Effector CD4-positive, alpha-beta T cell (primary cell): ENCODE measurements at places on chromosomes 16 and 17.
A peak's percentile ranks its signal among the peaks of the same experiment; 100 is the strongest.

DNA sequence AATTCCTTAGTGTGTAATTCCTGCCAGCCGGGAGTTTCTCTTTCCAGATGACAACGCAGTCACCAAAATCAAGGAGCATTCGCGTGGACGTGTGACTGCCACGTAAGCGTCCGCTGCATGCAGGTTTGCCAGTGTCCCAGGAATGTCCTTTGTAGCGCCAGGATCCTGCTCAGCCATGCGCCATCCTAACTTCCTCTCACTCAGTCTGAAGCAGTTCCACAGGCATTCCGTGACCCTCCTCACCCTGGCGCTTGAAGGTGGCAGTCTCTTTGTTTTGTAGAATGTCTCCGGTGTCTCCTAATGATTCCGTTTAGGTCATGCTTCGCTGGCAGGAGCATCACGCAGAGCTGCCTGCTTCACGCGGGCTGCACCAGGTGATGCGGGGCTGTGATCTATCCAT, 88.6 kb downstream of the RPTOR start:
- no peak for DNase-seq

DNA sequence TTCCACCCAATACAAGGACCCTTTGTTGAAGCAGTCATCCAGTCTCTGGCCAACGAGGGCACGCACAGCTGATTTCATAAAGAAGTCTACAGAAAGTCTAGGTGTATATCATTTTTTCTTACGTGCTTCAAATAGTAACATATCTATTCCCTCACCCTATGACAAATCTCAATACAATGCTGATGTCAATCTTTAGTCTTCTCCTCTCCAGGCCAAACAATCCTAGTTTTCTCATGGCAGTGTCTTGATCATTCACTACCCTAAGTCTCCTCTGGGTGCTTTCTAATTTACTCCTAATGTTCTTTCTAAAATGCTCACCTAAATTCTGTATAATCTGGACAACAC, 92.6 kb downstream of the CACNG1 start:
- DNase-seq = no peak

GRCh38 chr17:60386147-60387058, 5.5 kb downstream of the USP32 start:
- DNase-seq = no peak

- no peak for DNase-seq
Observed at GRCh38 chr17:21176773-21177395, 37.1 kb downstream of the TMEM11 start.

- DNase-seq = no peak
Observed at GRCh38 chr17:17793378-17794214, 43.2 kb downstream of the SREBF1 start.

DNA sequence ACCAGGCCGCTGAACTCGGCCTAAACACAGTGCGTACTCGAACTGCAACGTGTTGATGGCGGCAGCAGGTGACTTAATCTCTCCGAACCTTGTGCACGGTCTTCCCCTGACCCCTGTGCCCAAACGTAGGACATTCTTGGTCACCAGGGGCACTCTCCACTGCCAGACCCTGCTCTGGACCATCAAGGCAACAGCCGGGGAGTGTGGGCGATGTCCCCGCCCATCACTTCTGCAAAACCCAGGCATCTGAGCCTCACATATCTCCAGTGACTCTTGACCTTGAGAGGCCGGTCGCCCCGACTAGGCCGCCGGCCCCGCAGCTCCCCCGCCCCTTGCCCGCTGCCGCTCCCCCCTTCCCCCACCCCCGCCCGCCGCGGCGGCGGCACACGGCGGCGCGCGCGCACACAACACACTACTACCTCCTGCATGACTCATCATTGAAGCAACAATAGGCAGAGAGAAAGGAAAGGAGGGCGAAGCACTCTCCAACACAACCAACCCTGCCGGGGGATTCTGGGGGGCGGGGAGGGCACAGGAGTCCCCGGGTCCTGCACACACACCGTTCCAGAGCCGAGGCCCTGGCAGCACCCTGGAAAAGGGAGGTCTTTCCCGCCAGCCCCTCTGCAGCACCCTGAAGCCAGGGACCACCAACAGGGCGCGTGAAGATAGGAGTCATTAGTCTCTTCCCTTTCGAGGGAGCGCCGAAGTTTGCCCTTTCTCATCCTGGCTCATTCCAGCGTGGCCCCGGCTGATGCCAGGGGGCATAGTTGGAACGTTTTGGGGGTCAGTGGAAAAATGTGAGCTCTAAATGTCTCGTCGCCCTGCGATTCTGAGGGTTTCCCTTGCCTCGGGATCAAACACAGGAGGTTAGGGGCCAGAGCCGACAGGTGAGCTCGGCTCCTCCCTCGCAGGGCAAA, 1.9 kb downstream of the MNT start:
- DNase-seq = peak; percentile 54

- DNase-seq = no peak
Observed at GRCh38 chr16:77277571-77277970, 78.4 kb downstream of the SYCE1L start.

GRCh38 chr16:48099455-48099854, 56.3 kb downstream of the ABCC12 start:
- DNase-seq = no peak

- DNase-seq = no peak
Observed at GRCh38 chr17:57539529-57540301, 205.4 kb downstream of the CCDC182 start.

GRCh38 chr16:64615630-64616280, 506.1 kb downstream of the CDH11 start:
- no peak for DNase-seq

DNA sequence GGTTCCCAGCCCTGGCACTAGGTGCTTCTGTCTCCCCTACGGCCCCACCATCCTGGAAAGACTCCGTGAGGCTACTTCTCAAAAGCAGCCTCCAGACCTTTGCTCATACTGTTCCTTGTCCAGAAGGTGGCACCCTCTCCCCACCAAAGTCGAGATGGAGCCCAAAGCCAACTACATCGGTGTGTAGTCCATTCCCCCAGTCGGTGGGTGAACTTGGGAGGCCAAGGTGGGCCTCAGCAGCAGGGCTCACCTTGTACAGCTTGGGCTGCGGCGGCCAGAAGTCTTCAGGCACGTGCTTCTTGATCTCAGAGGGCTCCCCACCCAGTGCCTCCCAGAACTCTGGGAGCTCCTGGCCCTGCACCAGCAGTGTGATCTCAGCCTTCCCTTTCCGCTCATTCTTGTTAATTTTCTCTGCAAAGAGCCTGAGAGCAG, 10.2 kb downstream of the FLII start:
- DNase-seq = peak; percentile 49

GRCh38 chr16:2337431-2338296, 2.9 kb downstream of the ABCA3 start:
- DNase-seq = no peak

DNA sequence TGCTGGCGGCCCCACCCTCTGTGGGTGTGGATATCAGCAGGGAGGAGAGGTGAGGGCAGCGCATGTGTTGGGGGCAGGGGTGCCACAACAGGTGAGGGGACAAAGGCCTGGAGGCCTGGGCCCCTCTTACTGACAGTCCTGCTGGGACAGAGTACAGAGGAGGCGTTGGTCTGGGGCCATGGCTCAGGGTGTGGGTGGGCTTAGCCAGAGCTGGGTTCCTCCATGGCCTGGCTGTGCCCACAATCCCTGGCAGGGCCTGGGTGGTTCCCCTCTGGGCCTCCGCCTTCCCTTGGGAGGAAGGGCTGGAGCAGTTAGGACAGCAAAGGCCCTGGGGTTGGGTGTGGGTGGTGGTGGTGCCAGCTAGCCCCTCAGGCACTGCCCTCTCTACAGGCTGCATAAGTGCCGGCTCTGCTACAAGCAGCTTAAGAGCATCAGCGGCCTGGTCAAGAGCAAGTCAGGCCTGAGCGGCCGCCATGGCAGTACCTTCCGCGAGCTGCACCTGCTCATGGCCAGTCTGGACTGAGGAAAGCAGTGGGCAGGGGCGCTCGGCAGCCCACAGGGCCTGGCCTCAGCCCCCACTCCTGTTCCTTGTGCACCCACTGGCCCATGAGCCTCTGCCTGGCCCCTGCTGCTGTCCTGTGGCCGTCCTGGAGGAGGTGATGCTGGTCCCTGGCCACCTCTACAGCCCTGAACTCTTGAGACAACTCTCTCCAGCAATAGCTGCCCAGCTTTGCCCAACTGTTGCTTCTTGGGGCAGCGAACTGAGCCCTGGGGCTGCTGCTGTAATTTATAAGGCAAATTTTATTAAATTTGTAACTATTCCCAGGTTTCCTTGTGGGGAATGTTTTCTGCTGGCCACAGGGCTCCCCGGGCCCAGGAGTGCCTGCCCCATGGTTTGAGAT, 21.1 kb downstream of the KATNB1 start:
- no peak for DNase-seq

DNA sequence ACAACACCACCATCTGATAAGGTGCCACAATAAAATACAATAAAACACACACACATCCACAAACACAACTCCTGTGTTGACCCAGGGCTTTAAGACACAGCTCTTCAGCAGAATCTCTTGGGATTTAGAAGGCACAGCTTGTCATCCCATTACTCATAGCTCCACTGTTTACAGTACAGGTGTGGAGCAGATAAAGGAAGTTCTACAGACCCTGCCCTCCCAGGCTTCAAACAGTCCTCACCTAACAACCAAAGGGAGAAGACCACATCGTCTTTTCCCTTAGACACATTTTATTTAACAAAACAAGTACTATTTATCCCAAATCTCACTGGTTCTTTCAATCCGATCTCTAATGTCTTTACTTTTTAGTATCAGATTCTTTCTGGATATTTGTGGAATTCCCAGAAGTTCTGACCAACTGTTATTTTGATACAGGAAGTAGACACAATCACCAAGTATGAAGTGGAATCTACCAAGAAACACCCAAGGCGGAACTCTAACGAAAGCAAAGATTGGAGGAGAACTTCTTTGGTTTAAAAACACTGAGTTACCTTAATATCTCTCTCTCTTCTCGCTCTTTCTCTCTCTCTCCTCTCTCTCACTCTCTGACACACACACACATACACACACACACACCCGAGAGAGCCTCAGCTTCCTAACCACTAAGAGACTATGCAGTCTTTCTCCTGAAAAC, 46.1 kb downstream of the CYTH1 start:
- DNase-seq = no peak

DNA sequence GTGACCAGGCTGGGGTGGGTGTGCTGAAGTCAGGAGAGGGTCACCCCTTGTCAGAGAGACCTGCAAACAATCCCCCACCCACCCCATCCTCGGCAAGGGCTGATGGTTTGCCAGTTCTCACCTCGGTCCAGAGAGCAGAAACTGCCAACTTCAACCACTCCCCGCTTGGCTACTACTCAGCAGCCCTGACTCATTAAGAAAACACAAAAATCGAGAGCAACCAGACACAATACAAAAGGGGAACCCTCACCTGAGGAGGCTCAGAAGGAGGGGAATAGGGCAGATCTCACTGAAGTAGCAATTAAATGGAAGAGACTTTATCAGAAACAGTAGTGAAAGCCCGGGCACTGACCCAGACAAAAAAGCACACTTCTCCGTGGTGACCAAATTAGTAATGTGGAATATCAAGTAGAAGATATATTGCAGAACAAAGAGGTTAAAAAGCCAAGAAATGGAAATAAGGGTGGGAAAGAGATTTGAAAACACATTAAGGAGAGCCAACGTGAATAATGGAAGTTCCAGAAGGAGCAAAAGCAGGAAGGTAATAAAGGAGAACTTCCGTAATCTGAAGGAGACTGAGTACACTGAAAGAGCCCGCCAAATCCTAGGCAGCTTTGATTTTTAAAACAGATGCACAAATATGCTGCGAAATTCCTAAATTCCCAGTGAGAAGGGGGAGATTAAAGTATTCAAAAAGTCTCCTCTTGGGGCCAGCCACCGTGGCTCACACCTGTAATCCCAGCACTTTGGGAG, 23.6 kb downstream of the CENPV start:
- no peak for DNase-seq

DNA sequence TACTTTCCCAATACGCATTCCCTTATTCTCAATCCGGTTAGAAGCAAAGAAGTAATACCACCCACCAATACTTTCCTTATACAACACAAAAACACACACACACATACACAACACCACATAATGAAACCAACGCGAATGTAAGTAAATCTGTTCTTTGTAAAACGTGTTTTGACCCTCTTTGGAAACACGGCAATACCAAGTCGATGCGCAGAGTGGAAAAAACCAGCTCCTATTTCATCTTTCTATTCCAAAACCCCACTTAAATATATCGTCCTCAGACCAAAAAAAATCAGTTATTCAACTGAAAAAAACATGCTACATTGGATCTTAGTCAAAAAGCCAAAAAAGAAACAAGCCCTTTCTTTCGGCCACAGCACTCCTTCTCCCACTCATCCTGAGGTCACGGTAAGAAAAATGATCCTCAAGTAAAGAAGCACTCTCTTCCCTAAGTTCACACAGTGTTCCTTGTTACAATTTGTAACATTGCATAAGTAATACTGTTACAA, 31.0 kb upstream of the ARL4D start:
- DNase-seq = no peak

GRCh38 chr16:77868052-77868451, 79.7 kb downstream of the VAT1L start:
- no peak for DNase-seq

DNA sequence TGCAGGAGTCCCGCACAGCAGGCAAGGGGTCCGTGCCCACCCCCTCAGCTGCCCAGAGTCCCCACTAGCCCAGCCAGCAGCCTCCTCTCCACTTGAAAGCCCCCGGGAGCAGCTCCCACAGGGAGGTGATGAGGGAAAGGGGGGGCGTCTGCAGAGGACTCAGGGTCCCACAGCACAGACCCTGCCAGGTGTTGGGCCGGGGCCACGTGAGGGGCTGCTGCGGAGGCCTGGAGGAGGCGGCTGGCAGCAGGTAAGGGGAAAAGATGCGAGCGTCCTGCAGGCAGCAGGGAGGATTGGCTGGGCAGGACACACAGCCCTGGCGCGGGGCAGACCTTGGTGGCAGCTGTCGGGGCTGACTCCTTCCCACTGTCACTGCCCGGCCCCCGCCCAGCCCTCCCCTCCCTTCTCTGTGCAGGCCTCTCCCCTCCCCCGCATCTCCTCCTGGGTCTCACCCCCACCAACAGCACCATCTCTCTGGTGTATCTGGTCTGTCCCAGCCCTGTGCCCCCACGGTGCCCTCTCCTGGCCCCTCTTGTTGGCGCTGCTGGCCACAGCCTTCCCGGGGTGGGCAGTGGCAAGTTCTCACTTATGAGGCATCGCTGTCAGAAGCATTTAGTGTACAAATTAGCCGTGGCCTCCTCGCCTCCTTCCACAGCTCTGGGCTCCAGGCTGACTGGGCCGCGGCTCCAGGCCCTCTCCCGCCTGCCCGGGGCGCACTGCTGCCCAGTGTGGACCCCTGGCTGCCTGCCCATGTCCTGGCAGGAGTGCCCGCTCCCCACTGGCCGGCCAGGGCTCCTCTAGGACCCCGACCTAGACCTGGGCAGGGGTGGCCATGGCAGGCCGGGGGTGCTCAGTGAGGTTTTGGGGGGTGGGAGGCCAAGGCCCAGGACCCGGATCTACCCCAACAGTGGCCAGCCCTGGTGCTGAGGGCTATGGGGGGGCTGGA, 4.4 kb upstream of the PRR35 start:
- DNase-seq = no peak

GRCh38 chr17:81110488-81111040, 54.7 kb upstream of the PVALEF start:
- DNase-seq = no peak

DNA sequence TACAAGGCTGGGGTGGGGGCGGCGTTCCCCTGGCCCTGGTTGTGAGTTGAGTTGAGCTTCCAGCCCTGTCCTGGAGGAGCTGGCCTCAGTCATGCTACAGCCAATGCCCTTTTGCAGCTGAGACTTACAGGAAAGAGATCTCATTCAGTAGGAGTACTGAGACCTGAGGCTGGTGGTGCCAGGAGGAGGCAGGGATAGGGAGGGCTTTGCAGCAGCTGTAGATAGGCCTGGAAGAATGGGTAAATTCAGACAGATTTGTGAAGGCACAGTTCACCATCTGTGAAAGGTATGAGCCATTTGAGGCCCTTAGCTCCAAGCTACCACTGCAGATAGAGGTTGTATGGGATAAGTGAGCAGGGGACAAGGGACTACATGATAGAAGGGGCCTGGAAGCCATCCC, 5.6 kb downstream of the STX4 start:
- no peak for DNase-seq
